ENCODE measurements at places on chromosomes 5 and 9.

DNA sequence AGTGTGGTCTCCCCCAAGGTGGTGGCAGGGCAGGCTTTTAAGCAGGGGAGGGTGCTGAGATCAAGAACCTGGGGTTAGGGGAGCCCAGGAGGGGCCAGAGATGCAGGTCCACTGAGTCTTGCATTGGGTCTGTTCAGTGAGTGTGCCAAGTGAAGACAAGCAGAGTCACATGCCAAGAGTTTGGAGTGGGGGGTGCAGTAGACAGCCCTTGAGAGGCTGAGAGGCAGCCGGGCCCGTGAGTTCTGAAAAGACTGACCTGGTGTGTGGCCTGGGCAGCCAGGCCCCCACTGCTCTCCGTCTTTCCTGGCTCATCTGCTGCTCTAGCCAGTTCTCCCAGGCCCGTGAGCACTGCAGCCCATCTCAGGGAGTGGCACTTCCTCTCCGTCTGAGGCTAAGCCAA, 120.0 kb downstream of the DAB2IP start:
- no peak for DNase-seq

DNA sequence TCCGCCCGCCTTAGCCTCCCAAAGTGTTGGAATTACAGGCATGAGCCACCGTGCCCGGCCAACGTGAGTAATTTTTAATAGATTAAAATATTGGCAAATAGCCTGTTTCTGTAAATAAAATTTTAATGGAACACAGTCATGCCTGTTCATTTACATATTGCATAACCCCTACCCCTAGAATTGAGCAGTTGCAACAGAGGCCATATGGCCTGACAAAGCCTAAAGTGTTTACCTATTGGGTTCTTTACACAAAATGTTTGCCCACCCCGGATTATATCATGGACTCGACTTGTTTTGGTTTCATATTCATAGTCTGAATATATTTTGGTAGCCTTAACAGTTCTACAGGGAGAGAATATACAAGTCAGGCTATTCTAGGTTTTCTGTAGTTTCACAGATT, 5.3 kb downstream of the NSA2 start:
- DNase-seq: no peak

GRCh38 chr9:108704156-108704852, 151.5 kb downstream of the ACTL7B start:
- DNase-seq: no peak

DNA sequence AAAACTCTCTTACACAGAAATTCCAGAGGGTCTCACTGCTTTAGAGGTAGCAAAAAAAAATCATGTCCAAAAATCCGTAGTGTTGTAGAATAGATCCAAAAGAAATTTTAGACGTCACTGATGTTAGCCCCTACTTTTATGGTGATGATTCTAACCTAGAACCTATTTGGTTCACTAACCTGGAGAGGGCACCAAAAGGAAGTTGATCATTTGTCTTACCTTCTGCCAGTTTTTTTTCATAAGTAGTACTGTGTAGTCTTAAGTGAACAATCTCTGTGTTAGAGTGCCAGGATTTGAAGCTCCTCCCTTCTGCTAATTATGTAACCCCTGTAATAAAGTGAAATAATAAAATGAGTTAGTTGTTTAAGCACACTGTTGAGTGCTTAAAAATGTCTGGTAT, 215.2 kb downstream of the SMARCA2 start:
- no peak for DNase-seq

- DNase-seq: no peak
Measured at GRCh38 chr5:151196556-151197290, 27.2 kb downstream of the CCDC69 start.

GRCh38 chr9:33346564-33346963, 55.8 kb downstream of the AQP7 start:
- DNase-seq: no peak

DNA sequence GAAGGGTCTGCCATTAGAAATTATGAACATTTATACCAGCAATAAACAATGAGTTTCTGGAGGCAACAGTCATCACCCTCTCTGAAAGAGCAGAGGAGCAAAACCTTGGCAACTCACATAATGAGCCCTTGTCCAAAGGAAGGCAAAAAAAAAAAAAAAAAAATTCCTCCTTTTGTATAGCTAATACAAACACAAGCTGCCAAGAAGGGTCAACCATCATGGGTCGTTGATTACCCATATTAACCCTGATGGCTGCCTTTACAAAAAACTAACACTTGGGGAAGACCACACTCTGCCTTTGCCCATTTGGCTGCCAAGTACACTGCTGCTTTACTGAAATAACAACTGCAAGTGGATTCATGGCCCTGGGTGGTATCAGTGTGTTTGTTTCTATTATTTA, 272.7 kb downstream of the ADAMTSL1 start:
- DNase-seq: no peak

- DNase-seq: no peak
Measured at GRCh38 chr5:56350597-56351170, 117.6 kb upstream of the ANKRD55 start.

DNA sequence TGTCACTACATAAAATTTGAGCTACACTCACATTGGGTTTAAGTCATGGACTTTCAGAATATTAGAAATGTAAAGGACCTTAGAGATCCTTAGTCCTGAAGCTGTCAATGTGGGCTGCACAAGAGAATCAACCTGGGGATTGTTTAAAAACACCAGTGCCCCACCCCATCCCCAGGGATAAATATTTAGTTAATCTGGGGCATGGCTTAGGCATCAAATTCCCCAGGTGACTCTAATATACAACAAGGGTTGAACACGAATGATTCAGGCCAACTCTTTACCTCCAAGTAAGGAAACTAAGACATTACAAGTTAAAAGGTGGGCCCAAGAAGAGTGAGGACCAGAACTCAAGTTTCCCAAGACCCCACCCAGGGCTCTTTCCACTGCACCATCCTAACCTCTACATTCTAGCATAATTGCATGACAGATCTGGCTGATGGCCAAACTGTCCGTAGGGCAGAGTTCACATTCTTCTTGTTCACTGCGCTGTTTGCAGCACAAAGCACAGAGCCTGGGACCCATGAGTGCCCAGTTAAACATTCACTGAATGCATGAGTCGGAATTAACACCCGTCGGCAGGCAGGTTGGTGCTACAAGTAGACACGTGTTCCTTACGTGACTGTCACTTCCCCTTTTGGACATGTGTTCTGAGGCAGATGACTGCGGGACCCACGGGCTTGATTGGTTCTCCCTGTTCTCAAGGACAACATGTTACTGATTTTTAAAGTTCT, 25.2 kb downstream of the CYFIP2 start:
- no peak for DNase-seq

DNA sequence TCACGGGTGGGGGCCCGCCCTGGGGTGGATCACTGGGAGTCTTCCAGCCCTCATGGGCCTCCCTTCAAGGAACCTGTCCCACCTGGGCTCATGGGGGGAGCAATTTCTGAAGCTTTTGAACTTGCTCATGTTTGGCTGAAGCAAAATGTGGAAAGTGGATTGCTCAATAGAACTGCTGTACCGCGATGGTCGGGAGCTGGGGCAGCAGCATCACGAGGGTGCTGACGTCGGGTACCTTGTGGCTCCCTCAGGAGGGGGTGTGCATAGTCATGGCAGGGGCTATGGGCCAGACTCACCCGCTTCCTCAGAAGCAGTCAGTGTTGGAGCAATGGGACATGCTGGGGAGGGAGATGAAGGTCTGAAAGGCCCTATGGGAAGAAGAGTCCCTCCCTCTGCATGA, 57.9 kb downstream of the PRRT1B start:
- no peak for DNase-seq

Data from activated T-cell treated with anti-CD3 and anti-CD28 coated beads, Interleukin-2, amount 50 U/mL, for 1 hour (primary cell).